ENCODE measurements at places on chromosomes 16 and 17.

DNA sequence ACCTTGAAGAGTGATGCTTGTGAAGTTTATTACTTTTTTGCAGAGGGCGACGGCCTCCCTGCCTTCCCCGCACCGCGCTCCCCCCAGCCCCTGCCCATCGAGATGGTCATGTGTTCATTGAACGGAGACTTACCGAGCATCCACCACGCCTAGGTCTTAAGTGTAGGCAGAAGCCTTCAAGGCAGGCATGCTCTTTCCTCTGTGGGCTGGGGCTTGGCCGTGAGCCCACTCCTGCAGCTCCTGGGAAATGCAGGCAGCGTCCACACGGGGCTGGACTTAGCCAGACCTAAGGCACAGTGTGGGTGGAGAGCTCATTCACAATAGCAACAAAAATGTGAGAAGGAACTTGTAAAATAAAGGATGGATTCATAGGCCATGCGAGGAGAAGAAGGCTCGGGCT is 19.2 kb downstream of the RNF213 start:
- peak; percentile 92 for DNase-seq

DNA sequence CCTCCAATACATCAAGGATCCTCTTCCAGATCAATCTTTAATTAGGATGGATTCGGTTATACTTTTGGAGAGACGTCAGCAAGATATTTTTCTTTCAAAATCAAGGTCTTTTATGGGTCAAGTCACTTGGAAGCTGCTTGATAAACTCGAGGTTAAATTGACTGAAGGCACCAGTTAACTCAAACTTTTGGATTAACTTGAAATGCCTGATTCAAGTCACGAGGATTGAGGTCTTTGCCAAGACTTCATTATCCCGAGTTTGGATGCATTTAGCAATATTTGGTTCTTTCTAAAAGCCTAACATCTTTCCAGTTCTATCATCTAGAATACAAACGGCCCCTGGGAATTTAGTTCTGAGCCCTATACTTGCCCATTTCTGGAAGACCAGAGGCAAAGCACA is 82.9 kb downstream of the MYH11 start:
- no peak for DNase-seq

DNA sequence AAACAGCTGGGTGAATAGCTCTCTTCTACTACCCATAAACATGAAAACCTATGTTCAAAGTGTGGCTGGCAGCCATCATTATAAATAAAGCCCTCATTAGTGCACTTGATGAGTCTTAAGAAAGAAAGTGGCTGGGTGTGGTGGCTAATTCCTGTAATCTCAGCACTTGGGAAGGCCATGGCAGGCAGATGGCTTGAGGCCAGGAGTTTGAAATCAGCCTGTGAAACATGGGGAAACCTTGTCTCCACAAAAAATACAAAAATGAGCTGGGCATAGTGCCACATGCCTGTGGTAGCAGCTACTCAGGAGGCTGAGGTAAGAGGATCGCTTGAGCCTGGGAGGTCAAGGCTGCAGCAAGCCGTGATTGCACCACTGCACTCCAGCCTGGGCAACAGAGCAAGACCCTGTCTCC is 28.3 kb upstream of the APPBP2 start:
- peak; percentile 15 for DNase-seq

DNA sequence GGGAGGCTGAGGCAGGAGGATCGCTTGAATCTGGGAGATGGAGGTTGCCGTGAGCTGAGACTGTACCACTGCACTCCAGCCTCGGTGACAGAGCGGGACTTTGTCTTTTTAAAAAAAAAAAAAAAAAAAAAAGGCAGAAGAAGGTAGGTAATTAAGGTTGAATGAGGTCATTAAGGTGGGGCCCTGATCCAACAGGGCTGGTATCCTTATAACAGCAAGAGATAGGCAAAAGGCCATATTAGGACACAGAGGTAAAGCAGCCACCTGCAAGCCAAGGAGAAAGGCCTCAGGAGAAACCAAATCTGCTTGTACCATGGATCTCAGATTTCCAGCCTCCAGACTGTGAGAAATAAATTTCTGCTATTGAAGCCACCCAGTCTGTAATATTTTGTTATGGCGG is 60.3 kb downstream of the SPAG9 start:
- DNase-seq = no peak

DNA sequence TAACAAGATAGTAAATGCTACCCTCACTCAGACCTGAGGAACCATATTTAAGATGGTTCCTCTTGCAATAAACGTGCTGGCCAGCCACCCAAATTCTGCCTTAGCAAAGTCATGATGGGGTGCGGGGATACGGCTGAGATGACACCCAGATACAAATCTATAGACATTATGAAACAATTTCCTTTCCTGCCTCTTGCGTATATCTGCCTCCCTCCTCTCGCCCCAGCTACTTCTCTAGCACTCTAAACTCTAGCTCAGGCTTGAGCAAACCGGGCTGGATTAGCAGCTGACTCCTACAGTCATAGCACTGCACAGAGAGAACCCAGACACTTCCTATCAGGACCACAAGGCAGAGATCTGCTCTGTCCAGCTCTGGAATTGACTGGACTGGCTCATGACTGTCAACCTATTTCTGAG is 22.3 kb downstream of the CD300LF start:
- DNase-seq = no peak

DNA sequence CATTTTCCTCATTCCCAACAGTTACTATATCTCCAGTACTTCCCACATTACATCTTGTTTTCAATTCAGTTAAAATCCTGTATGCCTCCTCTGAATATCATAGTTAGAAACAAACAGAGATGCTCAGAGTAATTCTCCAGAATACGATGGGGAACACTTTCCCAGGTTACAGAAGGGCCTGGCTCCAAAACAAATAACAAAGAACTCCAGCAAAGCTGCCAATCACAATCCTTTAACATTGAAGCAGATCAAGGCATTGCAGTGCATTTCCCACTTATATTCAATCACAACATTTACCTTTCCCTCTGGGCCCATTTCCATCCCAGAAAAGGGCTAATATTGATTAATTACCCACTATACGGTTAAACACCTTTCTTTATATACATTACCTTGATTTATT is 29.4 kb upstream of the PMFBP1 start:
- DNase-seq = no peak

DNA sequence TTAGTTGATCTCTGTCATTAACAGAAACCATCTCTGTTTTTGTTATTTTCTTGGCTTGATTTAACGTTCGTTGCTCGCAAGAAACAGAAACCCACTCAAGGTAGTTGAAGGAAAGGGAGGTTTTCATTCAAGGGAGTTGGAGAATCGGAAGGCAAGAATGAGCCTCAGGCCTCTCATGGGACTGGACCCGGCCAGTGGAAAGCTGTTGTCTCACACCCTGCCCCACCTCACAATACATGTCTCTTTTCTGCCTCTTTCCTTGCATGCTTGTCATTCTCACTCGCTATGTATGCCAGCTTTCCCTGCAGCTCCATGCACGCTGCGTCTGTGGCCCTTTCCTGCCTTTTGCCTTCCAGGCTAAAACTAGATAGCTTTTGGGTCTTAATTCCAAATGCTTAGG is 18.3 kb downstream of the DCAF7 start:
- no peak for DNase-seq

DNA sequence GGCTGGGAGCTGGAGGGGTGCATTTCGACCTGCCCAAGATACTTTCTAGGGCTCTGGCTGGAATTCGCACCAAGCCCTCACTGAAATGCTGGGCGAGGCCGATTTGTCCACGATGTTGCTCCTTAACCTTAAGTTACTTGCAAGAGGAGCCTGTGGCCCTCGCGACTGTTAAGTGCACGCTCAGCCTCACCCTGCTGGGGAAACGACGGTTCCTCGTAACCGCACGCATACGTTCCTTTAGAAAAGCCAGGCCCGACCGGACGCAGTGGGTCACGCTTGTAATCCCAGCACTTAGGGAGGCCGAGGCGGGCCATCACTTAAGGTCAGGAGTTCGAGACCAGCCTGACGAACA is 607 bp upstream of the NCOR1 start:
- no peak for DNase-seq

DNA sequence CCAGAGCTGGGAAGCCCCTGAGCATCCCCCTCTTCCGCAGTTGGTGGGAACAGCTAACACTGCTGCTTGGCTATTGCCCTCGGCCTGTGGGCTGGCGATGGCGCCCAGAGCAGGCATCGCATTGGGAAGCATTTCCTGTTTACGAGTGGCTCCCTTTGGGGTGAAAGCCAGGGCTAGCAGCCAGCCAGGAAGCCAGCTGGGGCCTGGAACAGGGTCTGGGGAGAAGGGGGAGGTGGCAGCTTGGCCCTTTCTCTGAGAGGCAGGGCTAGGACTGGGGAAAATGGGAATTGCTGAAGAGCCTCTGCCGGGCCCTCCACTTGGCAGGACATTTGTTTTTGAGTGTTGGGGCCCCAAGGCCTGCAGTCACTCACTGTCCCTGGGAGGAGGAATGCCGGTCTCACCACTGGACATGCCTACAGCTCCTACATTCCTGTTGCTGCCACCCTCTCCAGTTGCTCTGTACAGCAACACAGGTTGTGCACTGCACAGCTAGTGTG is 2.4 kb upstream of the MTSS2 start:
- DNase-seq = peak; percentile 72

DNA sequence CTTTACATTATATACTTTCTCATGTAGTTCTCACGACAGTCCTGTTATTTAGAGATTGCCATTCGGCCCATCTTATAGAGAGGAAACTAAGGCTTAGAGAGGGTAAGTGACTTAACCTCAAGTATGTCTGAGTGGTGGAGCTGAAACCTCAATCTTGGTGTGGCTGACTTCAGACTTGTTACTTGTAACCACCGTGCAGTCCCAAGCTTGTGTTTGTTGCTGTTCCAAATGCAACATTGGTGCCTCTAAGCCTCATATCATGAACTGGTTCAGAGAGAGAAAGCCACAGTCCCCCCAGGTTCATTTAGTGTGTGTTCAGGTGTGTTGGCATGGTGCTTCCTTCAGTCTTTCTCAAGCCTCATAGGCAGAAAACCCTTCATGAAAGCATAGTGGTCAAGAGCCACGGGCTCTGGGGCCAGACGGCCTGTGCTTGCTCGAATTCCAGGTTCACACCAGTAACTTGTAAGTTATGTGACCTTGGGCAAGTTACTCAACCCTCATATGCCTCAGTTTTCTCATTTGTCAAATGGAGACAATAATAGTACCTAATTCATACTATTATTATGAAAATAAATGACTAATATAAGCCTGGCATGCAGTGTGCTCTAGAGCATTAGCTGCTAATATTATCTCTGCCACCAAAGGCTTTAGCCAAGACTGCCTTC is 39.9 kb downstream of the CDH1 start:
- DNase-seq = no peak

DNA sequence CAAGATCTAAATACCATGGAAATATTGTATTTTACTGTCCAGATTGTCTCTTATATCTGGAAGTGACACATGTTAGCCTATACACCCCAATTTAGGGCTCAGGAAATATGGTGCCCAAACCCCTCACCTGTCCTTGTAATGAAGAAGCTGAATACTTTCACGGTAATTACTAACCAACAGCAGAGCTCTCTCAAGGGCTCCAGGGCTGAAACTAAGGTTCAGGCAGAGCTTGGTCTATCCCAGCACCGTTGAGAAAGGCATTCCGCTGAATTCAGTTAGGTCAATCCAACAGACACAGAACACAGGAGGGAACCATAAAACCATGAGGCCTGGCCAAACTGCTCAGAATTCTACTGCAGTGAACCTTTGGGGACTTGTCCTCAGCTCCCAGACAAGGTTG is 14.9 kb downstream of the MYO18A start:
- no peak for DNase-seq

DNA sequence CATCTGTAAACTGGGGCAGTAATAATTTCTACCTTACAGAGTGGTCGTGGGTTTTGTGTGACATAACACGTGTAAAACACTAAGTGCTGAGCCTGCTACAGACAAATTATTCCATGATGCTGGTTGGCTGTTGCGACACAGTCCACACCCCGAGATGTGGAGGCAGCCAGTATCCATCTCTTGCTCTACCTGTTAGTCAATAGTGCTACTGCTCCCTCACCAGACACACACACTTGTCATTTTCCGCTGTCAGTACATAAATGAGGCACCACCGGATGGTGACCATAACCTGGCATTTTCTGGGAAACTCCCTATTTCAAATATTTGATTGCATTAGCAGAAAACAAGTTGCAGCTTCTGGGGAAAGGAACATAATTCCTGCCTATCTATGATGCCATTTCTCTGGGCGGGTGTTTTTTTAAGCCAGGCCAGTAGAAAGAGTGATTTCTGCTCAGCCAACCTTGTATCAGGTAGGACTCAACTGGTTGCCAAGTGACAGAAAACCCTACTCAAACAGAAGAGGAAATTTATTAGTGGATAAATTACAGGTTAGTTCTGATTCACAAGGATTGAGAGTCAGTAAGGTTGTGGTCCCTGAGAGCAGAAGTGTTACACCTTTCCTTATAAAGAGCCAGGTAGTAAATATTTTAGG is 24.1 kb downstream of the DNAJA2 start:
- no peak for DNase-seq

DNA sequence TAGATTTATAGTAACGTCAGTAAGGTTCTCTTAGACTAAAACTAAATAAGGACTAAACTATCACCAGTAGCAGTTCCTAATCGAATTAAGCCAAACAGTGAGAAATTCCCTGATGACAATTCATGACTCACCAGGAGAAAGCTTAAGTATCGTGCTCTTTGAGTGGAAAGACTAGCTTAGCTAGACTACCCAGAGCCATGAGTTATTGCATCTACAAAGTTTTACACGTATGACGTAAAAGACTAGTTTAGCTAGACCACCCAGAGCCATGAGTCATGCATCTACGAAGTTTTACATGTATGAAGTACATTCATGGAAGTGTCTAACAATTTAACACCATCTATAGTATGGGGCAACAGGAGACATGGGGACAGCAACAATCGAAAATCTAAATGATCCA is 36.6 kb downstream of the UBE2G1 start:
- DNase-seq = peak; percentile 75

GRCh38 chr16:525520-526180 is 1.9 kb upstream of the CAPN15 start:
- DNase-seq = peak; percentile 82

DNA sequence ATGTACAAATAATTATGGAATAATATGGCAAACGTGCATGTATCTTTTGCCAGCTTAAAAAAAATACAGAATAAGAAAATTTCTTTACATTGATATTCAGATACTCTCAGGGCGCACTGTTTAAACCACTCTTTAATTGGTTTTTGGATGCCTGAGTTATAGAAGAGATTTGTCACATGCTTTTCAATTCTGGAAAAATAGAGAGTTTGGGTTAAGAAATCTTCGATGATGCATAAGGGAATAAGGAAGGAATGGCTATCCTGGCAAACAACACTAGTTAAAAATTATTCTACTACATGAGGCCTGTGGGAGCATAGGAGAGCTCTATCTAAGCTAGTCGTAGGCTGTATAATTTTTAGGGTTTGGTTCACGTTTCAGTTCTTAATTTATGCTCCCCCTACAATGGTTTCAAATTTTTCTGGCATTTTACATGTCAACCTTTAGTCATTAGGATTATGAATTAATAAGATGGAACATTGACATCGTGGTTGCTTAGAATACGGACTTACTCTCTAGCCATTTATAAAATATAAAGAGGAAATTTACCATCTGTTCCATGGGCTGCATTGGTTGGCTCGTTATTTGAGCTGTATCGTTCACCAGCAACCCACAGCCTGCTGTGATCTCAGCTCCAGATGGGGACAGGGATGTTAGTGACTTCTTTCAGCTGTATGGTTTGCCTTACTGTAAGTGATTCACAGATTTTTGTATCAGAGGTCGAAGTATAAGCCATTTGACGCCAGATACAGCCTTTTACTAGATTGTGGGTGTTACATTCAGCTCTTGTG is 15.9 kb downstream of the NARF start:
- no peak for DNase-seq

- no peak for DNase-seq
Measured at GRCh38 chr16:28875134-28876018, 2.9 kb upstream of the ATP2A1 start.
